ENCODE measurements at places on chromosomes 16 and 17. TPM values are rescaled to one million over a fixed set of nuclear protein-coding genes. Genes with fewer than 3 reads are reported as not detected.
A peak's percentile ranks its signal among the peaks of the same experiment; 100 is the strongest.

DNA sequence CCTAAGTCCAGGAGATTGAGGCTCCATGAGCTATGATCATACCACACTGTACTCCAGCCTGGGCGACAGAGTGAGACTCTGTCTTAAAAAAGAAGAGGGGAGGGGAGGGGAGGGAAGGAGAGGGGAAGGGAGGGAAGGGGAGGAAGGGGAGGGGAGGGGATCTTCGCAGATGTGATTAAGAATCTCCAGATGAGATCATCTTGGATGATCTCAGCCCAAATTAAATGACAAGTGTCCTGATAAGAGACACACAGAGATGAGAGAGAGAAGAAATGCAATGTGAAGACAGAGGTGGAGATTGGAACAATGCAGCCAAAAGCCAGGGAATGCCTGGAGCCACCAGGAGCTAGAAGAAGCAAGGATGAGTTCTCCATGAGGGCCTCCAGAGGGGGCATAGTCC, 70.1 kb downstream of the EMP2 start:
- no peak for DNase-seq

GRCh38 chr17:62950067-62950466, 16.0 kb upstream of the TANC2 start:
- DNase-seq: peak; percentile 80

RPGRIP1L gene
- 2.8 TPM for total RNA-seq

- DNase-seq: peak; percentile 92
Measured at GRCh38 chr17:4899341-4900230, at the start of gene C17orf107. Gene C17orf107, plus strand, starts transcription at chr17:4899536. Its CDS starts 227 bp downstream, at chr17:4899763.

DNA sequence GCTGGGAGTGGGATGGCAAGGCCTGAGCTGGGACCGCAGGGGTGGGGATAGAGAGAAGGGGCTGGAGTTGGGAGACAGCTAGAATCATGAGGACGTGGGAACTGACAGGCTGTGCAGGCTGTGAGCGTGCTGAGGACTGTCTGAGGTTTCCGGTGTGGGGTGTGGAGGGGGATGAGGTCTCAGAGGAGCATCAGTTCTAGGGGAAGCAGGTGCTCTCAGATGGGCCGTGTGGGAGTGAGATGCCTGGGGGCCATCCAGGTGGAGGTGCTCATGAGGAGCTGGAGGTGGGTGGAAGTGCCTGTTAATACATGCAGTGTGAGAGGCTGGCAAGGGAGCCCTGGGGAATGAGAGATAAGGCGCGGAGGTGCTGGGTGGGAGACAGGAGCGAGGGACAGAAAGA, 27.2 kb downstream of the HASPIN start:
- DNase-seq: no peak

- DNase-seq: peak; percentile 87
Measured at GRCh38 chr17:38428643-38429371, 543 bp downstream of the ARHGAP23 start.

GRCh38 chr17:58488428-58488890, 251 bp upstream of the HSF5 start:
- no peak for DNase-seq

FOXN1 gene
- total RNA-seq: not detected

DNA sequence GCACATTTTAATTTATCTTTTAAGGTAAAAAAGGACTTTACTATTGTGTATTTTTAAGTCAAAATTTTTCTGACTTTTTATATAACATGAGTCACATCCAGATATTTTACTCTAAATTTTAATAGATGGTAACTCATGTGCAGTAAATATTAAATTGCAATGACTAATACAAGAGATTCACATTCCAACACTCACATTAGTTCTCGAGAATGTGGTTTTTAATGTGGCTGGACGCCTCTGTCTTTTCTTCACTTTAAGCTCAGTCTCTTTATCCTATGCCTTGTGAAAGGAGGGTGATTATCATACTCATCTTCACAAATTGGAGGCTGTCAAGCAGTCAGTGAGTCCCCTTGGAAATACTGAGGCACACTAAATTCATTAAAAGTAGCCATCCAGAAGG, 315.6 kb downstream of the HS3ST3B1 start:
- no peak for DNase-seq

- DNase-seq: no peak
Measured at GRCh38 chr17:4789701-4789950, 862 bp downstream of the GLTPD2 start.

C16orf92 gene
- not detected for total RNA-seq

ACSM3 gene
- total RNA-seq: 1.7 TPM

All from cardiac septum (tissue), 1 donor.